CD4-positive, alpha-beta T cell treated with Interleukin-17A for 1 hour (primary cell): ENCODE measurements at places on chromosomes 2 and 18.

GRCh38 chr18:62026586-62026985 lies 133.8 kb upstream of the RNF152 start:
- DNase-seq, result no peak

DNA sequence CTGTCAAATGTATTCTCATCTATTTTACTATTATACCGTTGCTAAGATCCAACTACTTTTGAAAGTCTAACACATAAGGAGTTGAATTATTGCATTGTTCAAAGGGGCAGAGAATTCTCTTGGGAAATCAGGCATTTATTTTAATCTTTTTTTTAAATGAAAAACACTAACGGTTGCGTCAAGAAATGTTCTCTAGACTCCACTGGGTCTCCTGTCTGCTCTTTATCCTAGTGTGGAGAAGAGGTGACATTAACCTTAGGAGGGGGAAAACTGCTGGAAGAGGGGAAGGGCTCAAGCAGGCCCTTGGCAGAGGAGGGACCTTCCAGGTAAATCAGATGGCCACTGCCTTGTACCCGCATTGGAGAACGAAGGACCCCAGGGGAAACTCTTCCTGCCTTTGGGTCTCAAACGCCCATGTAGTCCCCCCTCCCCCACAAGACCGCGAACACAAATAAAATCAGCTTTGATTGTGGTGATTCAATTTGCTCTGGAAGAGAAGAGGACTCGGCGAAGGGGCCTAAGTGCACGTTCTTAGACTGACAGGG lies 1.1 kb upstream of the APCDD1 start:
- DNase-seq, result no peak

DNA sequence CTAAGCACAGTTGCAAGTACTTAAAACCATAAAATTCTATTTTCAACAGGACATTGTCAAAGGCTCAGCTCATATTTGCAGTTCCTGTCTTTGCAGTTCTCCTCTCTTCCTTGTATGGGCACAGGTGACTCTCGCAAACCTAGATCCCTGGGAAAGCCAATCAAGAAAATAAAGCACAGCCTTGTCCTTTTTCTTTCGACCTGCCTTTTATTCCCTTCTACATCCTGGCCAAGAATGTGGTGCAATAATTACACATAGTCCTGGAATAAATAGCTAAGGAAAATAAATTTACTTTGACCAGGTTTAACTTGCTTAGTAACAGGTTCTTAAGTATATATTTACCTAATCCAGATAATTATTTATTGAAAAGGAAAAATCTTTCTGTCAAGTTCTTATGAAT lies 20.2 kb downstream of the ATG16L1 start:
- DNase-seq, result no peak

DNA sequence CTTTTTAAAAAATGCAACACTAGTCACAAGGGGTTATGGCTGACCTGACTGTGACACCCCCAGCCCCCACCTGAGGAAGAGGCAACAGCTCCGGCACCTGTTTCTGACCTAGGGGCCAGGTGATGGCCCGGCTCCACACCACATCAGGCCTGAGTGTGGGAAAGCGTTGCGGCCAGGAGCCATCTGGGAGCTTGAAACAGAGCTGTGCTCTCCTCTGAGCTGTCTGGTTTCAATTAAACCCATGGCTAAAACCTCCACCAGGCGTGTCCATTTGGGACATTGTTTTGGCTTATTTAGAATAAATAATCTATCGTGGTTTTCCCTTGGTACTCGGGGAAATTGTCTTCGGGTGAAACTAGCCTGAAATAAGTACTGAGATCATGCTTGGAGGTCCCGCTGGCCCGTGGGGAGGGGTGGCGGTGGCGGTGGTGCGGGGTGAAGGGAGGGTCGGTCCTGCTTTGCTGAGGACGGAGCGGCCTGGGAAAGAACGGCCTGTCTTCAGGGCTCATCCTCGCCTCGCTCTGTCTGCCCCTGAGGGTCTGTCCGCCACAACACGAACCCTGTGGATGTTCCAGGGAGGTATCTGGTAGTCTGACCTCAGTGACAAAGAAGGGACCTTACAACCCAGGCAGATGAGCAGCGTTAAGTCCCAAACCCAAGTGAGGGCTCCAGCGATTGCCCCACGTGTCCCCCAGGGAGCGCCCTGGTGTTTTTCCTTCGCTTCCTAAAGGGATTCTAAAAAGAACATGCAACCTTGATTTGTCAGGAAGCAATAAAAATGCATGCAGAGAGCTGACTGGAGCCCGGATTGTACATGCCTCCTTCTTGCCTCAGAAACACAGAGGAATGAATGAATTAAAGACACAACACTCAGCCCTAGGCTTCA lies 58.7 kb downstream of the IL1RL2 start:
- DNase-seq, result no peak

- DNase-seq, result no peak
These were observed 120.4 kb downstream of the DCDC2C start for GRCh38 chr2:3823748-3824147.

- no peak for DNase-seq
These were observed 162.3 kb upstream of the TMEM200C start for GRCh38 chr18:6057604-6058003.

GRCh38 chr2:202249521-202250253 lies 11.3 kb upstream of the SUMO1 start:
- no peak for DNase-seq

DNA sequence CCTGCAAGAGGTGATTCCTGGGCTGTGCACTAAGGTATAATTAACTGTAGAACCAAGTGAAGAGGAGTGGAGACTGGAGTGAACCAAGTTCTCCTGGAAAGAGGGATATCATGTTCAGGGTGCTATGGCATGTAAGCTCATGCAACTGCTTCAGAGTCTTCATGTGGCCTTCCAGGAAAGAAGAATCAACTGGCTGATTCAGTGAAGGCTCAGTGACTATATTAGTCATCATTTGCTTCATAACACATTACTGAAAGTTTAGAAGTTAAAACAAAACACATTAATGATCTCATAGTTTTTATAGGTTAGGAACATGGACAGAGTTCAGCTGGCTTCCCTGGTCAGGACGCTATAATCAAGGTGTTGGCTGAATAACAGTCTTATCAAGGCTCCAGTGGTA lies 1200.8 kb upstream of the GYPC start:
- DNase-seq, result no peak

GRCh38 chr18:53819174-53819573 lies 405.3 kb downstream of the MBD2 start:
- no peak for DNase-seq

- DNase-seq, result no peak
These were observed 934 bp downstream of the MYO5B start for GRCh38 chr18:50193796-50194630.

DNA sequence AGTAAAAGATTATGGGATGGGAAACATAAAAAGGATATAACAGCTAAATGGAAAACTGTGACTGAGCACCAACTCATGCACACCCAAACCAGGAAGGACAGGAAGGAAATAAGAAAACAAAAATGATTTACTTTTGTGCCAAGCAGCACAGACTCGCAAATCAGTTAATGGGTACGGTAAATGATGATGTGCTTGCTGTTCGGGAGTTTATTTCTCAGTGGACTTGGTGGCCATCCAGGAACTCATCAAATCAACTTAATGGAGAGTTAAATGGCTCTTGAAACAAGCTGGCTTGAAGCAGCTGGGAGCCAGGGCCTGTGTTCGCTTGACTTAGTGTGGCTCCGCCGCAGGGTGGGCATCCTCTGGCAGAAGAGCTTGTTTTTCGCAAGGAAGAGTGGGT lies 36.2 kb downstream of the MTCL1 start:
- no peak for DNase-seq

DNA sequence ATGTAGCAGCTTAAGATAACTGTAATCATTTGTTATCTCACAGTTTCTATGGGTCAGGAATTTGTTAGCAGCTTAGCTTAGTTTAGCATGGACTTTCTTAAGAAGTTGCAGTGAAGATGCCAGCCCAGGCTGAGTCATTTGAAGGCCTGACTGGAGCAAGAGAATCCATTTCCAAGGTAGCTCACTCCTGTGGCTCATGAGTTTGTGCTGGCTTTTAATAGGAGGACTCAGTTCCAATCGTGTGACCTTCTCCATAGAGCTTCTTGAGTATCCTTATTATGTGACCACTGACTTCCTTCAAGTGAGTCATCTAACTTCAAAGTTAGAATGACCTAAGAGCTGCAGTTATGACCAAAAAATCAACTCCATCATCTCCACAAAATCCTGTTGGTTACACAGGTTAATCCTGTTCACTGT lies 1.4 kb downstream of the GPATCH11 start:
- DNase-seq, result no peak

- no peak for DNase-seq
These were observed 87.8 kb upstream of the TMEM17 start for GRCh38 chr2:62593825-62594224.

DNA sequence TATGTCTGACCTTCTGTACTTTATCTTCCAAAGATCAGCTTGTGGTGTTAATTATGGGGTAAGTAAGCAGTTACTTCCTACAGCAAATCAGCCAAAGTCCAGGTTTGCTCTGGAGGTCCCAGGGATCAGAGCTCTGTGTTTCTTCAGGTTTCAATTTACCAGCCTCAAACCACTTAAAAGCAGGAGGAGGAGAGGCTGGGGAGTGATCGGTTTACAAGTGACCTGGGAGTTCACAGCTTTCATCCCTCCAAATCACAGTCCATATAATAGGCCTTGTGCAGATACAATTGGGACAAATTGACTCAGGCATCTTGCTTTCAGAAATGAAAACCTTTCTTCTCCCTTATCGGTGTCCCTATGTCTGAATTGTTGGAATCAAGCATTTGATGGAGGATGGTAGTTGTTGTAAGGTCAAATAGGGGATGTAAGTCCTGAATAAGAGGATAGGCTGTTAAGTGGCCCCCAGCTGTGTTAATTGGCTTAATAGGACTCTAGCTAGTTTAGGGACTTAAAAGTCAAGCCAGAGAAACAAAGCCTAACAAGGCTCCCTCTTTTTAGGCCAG lies 188.0 kb upstream of the NT5C1B start:
- no peak for DNase-seq

GRCh38 chr2:12314127-12314760 lies 402.5 kb upstream of the TRIB2 start:
- DNase-seq, result no peak

- DNase-seq, result no peak
These were observed 338 bp upstream of the THUMPD2 start for GRCh38 chr2:39779341-39779851.

GRCh38 chr2:241376808-241377207 lies 20.7 kb downstream of the FARP2 start:
- no peak for DNase-seq

GRCh38 chr2:127041259-127041970 lies 65.5 kb downstream of the BIN1 start:
- DNase-seq, result no peak

GRCh38 chr18:62107881-62108280 lies 79.0 kb downstream of the PIGN start:
- DNase-seq, result no peak

GRCh38 chr2:240986787-240987411 lies 11.5 kb upstream of the SNED1 start:
- DNase-seq, result no peak

DNA sequence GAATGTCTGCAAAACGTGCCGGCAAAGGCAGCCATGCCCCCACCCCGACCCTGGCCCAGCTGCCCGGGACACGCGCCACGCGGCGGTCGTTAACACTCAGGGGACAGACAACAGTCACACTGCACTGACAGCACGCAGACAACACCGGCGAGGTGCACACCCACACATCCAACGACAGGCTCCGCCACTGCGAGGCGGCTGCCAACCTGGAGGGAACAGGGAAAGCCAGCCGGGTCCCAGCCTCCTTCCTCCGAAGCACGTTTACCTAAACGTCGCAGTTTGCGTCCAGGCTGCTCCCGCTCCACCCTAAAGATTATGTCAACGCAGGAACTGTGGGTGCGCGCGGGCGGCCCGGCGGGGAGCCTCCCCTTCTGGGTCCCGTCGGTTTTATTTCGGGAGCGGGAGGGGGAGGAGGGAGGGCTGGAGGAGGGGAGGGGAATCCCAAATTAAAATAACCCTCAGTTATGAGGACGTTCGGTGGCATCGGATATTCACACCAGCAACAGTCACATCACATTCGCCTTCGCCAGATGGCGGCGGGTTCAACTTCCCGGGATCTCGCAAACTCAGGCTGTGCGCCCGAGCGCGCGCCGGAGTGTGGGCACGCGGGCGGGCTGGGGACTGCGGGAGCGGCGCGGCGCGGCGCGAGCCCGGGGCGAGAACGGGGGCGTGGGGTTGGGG lies 644 bp downstream of the PTGR3 start:
- peak; percentile 48 for DNase-seq

GRCh38 chr18:44920441-44920840 lies 239.8 kb downstream of the SETBP1 start:
- no peak for DNase-seq

- no peak for DNase-seq
These were observed 20.0 kb upstream of the CAVIN2 start for GRCh38 chr2:191866675-191867506.

DNA sequence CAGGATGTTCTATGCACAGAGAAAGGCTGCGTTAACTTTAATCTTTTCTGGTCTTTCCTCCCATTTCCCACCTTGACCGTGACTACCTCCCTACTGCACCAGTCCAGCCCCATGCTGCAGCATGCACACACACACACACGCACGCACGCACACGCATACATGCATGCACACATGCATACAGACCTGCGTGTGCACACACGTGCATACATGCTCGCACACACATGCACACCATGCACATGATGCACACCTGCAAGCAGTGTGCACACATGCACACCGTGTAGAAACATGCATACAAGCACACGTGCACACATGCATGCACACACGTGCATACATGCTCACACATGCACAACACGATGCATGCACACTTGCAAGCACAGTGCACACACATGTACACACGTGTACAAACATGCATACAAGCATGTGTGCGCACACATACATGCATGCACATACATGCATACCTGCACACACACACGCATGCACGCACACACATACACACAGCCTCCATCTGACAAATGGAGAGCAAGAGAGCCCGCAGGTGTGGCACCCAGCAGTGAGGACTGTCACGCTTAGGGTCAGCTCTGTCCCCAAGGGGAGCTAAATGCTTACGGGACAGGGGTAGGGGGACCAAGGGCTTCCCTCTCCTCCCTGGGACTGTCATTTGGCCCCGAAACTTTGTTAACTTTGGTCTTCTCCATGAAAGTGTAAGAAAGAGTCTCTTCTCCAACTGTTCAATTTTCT lies 18.2 kb downstream of the SNORC start:
- DNase-seq, result no peak

GRCh38 chr2:85468704-85469349 lies 50.3 kb downstream of the SH2D6 start:
- DNase-seq, result no peak

GRCh38 chr2:222039821-222040220 lies 259.0 kb downstream of the PAX3 start:
- DNase-seq, result no peak

- DNase-seq, result no peak
These were observed 148.0 kb upstream of the MYCN start for GRCh38 chr2:15792331-15792730.

- DNase-seq, result no peak
These were observed 91.0 kb downstream of the ICA1L start for GRCh38 chr2:202780514-202781021.

GRCh38 chr2:33645861-33646260 lies 46.8 kb upstream of the FAM98A start:
- DNase-seq, result no peak
